ENCODE measurements at places on chromosomes 6 and 20. TPM values are rescaled to one million over a fixed set of nuclear protein-coding genes. Genes with fewer than 3 reads are reported as not detected.

Gene NELFE
- total RNA-seq = 41.6 TPM

Gene FRK
- 8.3 TPM for total RNA-seq

DNA sequence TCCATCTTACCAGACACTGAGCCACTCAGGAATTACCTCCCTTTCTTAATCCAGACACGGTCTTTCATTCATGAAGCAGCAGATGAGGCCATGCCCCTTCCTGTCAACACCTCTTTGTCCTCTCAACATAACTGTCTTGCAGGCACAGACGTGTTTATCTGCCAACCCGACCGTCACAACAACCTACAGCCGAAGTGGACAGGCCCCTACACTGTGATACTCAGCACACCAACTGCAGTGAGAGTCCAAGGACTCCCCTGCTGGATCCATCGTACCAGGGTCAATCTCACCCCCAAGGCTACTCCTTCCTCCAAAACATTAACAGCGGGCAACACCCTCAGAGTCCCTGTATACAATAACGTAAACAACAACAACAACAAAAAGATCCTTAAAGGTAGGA is 30.6 kb upstream of the ULBP3 start:
- no peak for DNase-seq

- DNase-seq = no peak
These were observed 99.1 kb downstream of the ARMC2 start for GRCh38 chr6:108947114-108947854.

DNA sequence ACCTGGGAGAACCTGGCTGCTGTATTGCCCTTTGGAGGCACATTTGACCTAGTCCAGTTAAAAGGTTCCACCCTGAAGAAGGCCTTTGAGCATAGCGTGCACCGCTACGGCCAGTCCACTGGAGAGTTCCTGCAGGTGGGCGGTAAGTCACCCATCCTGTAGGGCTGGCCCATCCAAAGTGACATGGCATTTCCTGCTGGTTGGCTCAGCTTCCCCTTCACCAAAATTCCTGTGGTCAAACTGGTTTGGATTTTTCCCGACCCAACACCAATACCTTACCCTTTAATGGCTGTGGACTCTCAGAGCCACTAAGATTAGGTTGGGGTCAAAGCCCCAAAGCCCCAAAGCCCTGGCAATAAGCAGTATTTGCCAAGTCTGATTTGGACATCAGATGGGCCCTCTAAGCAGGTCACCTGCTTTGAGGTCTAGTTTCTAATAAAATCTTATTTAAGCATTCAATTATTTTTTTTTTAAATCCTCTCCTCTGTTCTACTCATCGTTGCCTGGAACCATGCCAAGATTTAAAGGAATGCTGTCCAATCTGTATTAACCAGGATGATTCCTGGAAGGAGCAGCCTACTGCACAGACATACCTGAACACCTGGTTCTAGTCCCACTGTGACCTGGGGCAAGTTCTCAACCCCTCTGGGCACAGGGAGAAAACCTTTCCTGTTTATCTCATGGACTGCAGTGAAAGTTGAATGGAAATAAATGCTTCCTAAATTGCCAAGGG is 40.8 kb downstream of the NT5E start:
- no peak for DNase-seq

DNA sequence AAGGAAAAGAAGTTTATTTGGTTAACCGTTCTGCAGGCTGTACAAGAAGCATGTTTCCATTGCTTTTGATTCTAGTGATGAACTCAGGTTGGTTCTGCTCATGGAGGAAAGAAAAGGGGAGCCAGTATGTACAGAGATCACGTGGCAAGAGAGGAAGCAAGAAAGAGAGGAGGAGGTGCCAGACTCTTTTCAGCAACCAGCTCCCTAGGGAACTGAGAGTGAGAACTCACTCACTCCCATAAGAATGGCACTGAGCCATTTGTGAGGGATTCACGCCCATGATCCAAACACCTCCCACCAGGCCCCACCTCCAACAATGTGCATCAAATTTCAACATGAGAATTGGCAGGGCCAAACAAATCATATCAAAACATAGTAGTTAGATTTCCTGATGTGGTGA is 649.1 kb downstream of the EPM2A start:
- DNase-seq = no peak
